ENCODE measurements at places on chromosomes 2 and 18. TPM values are rescaled to one million over a fixed set of nuclear protein-coding genes. Genes with fewer than 3 reads are reported as not detected.

DNA sequence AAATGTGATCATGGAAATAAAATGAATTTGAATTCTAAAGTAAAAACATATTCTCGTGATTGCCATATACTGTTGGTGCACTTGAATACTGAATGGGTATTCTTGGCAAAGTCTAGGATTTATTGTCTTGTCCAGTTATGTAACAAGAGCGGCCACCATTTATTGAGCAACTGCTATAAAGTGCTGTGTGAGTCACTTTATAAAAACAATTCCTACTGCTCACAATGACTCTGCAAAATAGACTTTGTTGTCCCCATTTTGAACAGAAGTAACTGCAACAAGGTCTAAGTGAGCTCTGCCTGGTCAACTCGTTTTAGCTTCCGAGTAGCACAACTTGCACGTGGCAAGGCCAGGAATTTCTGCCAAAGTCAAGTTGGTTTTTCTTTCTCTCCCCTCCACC is 995.6 kb upstream of the FANCL start:
- ATAC-seq: no peak

PFN4 gene
- not detected for total RNA-seq

SLC19A3 gene
- total RNA-seq: 1.8 TPM

MTCL1 gene
- 42.5 TPM for total RNA-seq

DNA sequence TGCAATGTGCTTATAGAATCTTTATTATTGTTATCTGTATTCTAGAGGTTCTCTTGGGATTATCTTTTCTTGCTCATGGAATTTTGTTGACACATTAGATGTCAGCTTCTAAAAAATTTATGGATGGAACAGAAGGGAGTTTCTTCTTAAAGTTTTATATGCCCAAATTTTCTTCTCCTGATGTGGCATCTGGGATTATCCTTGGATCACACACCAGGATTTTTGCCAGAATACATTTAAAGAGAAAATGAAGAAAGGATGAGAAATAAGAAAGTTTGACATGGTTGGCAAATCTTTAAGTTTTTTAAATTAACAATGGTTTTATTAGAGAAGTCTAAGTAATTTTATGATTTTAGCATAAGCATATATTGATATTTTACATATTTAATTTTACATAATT is 706.7 kb upstream of the TMEFF2 start:
- ATAC-seq: no peak

DNA sequence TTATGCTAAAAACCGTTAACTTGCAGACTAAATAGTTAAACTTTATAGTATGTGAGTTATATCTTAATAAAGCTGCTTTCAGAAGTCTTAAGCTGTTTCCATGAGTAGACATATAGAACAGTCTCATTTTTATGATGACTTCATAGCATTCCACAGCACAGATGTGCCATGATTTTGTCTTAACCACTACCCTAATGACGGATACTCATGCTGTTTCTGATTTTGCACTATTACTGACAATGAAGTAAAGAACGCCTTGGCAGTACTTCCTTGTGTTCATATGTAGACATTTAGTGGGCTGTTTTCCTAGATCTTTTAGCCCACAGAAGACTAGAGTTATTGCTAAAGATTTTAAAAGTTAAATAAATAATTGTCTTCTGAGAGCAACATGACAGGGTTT is 175.6 kb upstream of the RAB6C start:
- ATAC-seq: no peak

Data from gastroesophageal sphincter (tissue), 4 donors.